ENCODE measurements at places on chromosomes 1 and 21.

- no peak for DNase-seq
These were observed 576.0 kb downstream of the PTBP2 start for GRCh38 chr1:97297611-97298010.

- DNase-seq, result no peak
These were observed 16.7 kb downstream of the CAMTA1 start for GRCh38 chr1:6801966-6802365.

GRCh38 chr1:225973158-225973557 lies 26.0 kb downstream of the SDE2 start:
- no peak for DNase-seq

DNA sequence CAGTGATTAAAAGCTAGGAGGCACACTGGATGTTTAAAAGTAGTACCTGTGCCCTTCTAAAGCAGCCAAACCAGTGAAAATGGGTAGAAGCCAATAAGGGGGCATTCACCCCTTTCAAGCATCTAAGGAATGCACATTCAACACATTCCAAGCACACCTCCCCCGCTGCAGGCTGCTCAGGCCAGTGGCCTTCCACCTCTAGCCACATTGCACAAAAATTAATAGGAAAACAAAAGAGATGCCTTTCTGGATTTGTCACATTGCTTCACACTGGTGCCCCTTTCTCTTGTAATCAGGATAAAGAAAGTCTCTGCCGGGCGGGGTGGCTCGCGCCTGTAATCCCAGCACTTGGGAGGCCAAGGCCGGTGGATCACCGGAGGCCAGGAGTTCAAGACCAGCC lies 834.0 kb downstream of the USP25 start:
- no peak for DNase-seq

- no peak for DNase-seq
These were observed 51.0 kb downstream of the NME7 start for GRCh38 chr1:169316556-169316955.

DNA sequence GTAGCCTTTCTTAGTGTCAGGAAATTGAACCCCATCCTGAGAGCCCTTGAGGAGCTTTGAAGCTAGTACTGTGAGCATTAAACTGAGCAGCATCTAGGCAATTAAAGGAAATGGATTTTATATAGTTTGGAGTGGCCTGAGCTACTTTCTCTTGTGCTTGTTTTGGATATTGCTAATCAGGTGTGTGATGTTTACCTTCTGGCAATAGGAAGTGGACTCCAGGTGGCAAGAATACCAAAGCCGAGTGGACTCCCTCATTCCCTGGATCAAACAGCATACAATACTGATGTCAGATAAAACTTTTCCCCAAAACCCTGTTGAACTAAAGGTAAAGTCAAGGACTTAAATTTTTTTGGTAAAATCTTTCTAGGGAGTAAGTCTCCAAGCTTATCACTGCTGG lies 79.4 kb downstream of the MACF1 start:
- no peak for DNase-seq

- DNase-seq, result no peak
These were observed 53.8 kb upstream of the CFAP126 start for GRCh38 chr1:161421456-161421855.

DNA sequence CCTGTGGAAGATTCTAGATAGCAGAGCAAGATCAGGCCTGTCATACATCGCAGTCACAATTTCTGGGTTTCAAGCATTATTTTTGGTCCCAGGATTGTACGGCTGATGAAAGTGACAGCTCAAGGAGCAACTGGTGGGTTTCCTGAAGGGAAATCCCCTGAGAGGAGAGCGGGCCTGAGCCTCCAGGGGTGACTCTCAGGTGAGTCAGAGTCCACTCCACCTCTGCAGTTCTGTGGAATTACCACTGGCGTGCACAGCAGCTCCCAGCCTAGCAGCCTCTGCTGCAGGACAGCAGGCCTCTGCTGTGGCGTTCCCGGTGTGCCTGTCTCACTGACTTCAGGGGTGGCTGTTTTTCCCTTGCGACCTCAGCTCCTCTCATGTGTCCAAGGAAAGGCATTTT lies 24.4 kb downstream of the SLC66A1 start:
- no peak for DNase-seq

DNA sequence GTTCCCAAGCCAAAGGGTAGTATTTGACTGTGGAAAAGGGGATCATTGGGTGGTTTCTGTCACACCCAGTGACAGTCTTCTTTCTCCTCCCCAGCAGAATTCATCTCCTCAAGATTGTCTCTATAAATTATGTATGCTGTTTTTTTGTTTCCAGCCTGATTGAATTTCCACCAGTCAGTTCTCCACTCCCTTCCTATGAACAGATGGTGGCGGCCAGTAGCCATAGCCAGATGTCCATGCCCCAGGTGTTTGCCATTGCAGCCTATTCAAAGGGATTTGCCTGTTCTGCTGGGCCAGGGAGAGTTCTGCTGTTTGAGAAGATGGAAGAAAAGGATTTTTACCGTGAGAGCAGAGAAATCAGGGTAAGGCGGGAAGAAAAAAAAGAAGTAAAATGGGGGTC lies 12.9 kb downstream of the CFAP57 start:
- DNase-seq, result no peak

DNA sequence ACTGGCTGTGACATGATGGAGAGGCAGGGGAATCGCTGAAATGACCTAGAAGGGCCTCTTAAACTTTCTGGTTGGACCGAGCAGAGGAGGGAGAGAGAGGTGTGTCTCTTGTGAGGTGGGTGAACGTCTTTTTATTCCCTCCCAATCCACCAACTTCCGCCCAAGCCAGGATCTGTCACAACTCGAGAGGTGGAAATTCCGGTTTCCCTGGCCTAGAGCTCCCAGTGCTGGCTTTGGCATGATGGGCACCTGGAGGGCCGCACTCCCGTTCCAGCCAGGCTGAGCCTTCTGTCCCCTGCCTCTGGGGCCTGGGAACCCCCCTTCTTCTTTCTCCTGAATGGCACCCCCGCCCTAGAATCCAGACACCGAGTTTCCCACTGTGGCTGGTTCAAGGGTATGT lies at the start of gene SEMA4A:
Gene SEMA4A (plus strand): TSS at position 224 of the 400 bp plus-strand sequence. CDS start 994 bp downstream, outside the sequence.
- no peak for DNase-seq

DNA sequence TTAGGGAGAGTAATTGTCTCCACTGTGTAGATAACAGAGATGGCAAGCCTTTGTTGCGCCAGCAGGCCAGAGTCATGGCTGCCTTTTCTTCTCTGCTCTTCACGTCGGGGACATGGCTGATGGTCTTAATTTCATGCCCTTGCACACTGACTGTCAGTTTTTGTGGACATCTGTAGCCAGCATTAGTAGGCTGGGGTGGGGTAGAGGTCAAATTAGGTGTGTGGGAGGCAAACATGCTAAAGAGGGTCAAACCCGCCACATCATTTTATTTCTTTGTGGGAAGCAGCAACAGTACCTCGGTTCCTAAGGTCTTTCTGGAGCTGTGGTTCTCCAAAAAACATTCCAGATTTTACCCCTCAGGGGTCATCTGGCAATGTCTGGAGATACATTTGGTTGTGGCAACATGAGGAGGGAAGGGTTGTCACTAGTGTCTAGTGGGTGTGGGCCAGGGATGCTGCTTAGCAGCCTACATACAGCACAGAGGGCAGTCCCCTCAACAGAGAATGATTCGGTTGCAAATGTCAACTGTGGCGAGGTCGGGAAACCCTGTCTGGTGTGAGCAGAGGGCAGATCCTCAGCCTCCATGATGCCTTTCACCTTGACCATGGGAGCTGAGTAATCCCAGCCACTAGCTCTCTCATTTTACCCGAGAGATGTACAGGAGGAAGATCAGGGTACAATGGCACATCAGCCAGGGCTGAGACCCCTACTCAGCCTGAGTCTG lies 14.7 kb downstream of the RUNX1 start:
- no peak for DNase-seq

- DNase-seq, result no peak
These were observed 35.1 kb downstream of the DIRAS3 start for GRCh38 chr1:68015369-68015768.

DNA sequence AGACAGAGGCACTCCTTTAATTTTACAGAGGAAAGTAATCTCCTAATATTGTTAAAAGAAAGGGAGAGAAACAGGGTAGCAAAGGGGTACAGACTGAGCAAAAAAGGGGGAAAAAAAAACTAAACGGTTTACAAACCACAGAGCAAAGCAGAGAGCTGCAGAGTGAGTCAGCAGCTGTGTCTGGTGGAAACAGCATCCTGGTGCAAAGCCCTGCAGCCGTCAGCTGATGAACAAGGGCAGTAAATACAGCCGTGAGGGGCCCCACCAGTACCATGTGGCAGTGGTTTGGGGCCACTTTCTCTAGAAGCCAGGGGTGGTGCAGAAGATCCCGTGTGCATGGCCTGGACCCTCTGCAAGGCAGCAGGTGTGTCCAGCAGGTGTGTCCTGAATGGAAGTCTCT lies 111.3 kb downstream of the ERG start:
- no peak for DNase-seq

DNA sequence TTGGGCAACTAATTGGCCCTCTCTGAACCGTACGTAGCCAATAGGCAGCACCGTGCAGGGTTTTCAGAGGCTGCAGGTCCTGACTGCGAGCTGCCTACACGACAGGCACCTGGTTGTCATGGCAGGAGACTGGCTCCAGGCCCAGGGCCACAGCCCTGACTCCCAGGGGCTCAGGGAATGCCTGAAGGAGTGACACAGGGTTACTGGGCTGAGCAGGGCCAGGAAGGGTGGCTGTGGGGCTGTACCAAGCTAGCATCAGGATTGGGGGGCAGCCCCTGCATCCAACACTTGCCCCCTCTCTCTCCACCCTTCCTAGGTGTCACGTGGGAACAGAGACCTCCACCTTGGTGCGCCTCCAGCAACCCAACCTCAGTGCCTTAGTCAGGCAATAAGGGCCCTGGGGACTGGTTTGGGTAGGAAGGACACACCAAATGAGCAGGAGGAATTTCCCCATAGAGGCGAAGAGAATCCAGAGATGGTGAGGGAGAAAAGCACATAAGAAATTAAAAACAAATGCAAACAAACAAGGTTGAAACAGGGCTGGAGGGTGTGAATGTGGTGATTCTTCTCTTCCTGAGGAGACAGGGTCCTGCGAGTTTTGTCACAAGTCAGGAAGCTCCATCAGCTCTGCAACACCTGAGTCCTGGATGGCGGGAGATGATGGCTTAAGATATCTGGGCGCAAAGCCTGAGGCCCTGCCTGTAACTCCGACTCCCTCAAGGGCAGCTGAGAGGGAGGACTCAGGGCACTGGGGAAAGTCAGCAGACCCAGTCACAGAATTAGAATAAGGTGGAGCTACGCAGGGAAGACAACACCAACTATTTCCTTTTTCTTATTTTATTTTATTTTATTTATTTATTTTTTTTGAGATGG lies 19.7 kb upstream of the RNU1-4 start:
- DNase-seq, result no peak

GRCh38 chr1:88060750-88061491 lies 623.2 kb upstream of the PKN2 start:
- DNase-seq, result no peak

DNA sequence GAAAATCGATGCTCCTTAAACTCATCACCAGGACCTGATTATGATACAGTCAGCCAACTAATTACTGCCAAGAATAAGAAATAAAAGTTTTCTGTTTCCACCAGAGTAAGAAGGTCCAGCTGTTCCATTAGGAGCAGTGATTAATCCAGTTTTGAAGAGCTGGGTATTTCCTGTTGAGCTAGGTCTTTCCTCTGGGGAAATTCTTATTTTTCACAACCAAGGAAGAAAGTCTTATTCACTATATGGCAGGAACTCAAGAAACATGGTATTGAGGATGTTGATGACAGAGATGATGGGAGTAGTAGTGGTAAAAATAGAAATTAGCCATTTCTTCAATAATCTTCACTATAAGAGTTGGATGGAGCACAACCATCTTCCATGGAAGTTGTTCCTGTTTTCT lies 374.6 kb upstream of the RUNX1 start:
- DNase-seq, result peak; percentile 44

DNA sequence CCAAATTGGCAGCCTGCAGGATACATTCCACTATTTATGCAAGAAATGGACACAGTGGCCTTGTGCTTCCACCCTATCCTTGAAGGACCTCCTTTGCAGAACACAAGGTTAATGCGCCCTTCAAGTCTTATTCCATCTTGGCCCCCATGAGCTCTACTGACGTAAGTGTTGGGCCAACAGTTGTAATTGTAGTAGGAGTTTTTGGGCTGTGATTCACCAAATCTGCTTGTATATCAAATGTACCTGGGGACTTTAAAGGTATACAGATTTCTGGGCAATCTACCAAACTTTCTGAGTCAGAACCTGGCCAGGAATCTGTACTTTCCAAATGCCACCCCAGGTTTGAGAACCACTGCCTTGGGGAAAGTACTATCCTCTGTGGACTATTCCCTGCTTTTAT lies 100.9 kb upstream of the MARK1 start:
- no peak for DNase-seq

- DNase-seq, result no peak
These were observed 43.0 kb downstream of the XPR1 start for GRCh38 chr1:180674603-180675530.

- no peak for DNase-seq
These were observed 33.0 kb downstream of the PIK3C2B start for GRCh38 chr1:204461331-204462228.

GRCh38 chr21:42941696-42942085 lies 16.3 kb upstream of the ERVH48-1 start:
- no peak for DNase-seq

- no peak for DNase-seq
These were observed 201.5 kb downstream of the HS2ST1 start for GRCh38 chr1:87115891-87116290.

DNA sequence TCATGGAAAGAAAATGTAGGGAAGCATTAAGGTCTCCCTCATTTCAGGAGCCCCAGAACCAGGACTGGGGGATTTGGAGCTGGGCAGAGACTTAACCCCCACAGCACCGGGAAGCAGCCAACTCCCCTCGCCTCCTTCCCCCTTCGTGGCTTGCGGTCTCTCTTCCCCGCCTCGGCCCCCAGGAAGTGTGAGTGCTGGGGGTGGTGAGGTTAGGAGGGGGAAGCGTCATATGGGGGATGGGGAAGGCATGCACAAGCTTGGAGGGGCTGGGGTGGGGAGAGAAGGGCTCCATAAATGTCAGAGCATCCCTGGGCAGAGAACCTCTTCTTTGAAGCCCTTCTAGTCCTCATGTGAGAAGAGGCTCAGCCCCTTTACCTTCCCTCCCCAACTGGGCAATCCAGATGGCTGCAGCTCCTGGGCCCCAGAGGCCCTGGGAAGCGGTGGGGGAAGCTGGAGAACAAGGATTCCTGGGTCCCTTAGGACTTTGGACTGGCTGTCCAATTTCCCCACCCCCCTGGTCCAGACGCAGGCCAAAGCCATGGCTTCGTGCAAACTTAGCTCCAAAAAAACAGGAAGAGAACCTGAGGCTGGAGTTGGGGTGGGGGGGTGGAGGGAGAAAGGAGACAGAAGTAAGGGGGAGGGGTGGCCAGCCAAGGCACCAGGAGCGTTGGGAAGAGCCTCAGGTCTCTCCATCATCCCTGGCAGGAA lies 7.8 kb downstream of the ZBTB7B start:
- no peak for DNase-seq

GRCh38 chr1:154198756-154199562 lies 7.1 kb upstream of the TPM3 start:
- no peak for DNase-seq

DNA sequence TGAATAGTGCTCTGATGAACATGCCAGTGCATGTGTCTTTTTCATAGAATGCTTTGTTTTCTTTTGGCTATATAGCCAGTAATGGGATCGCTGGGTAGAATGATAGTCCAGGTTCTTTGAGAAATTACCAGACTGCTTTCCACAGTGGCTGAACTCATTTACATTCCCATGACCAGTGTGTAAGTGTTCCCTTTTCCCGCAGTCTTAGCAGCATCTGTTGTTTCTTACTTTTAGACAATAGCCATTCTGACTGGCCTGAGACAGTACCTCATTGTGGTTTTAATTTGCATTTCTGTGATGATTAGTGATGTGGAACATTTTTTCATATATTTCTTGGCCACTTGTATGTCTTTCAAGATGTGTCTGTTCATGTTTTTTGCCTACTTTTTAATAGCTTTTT lies 784.5 kb downstream of the USP25 start:
- DNase-seq, result no peak

All from AG04449 (cell line).